ENCODE measurements at places on chromosomes 5 and 9.

DNA sequence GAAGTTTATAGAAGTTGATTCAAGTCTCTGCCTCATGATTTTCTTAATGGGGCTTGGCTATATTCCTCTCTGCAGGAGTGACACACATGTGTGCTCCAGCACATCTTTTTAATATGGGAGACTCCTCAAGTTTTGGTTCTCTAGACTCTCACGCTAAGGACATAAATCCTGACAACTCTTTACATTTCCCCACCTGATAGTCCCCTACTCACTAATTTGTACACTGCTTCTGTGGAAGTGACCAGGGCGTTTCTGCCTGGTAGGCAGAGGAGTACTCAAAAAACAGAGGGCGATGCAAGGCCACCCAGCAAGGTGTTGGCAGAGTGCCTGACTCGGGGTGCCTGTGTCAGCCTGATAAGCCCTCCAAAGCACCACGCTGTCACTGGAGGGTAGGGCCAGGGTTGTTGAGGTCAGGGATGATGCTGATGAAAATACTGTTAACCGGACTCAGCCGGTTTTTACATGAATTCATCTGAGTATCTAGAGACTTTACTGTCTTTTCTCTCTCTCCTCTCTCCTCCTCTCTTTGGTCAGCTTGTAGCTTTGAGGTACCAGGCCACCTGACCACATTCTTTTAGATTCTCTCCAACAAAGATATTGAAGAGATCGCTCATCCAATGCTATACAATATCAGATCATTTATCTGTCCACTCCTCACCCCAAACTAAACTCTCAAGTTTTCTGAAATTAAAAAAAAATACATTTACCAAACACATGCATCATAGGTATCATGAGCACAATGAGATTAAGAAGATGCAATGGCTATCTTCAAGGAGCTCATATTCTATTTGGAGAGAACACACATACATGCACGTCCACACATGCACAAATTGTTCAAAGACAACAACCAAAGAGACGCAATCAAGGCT is 205.2 kb downstream of the PIK3R1 start:
- DNase-seq = no peak

DNA sequence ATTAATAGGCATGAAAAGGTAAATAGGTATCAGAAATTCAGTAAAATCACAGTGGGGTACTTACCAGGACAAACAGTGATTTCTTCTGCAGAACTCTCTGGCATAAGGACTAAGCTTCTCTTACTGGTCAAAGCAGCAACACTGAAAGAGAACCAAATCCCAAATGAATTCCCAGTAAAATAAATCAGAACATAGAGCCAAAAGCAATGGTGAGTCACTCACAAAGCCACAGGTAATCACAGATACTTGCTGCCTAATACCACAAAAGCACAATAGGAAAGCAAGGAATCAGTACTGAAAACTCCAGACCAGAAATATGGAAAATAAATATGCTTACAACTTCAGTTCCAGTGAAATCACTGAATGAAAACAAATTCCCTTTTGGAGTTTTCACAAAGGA is 50.7 kb downstream of the UIMC1 start:
- DNase-seq = no peak

- DNase-seq = no peak
Measured at GRCh38 chr9:132350861-132351315, 3.9 kb downstream of the SETX start.

- no peak for DNase-seq
Measured at GRCh38 chr9:95937131-95937530, 61.6 kb downstream of the ERCC6L2 start.

DNA sequence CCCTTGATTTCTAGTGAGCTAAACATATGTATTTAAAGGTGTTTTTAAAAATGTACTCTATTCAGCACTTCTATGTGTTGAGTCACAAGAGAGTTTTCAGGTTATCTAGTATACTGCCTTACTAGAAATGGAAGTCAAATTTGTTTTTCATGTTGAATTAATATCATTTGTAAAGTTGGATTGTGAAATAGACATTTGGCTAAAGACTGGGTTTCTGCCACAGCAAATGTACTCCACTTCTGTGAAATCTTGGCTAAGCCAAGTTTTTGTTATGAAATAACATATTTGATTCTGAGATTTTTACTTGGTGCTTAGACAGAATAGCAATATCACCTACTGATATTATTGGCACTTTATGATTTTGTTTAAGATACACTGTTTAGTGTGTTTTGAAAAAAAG is 106.0 kb downstream of the CWC27 start:
- DNase-seq = no peak

- DNase-seq = no peak
Measured at GRCh38 chr9:121478816-121479676, 20.6 kb downstream of the GGTA1 start.

GRCh38 chr9:10104774-10105173 is 508.0 kb downstream of the PTPRD start:
- no peak for DNase-seq

DNA sequence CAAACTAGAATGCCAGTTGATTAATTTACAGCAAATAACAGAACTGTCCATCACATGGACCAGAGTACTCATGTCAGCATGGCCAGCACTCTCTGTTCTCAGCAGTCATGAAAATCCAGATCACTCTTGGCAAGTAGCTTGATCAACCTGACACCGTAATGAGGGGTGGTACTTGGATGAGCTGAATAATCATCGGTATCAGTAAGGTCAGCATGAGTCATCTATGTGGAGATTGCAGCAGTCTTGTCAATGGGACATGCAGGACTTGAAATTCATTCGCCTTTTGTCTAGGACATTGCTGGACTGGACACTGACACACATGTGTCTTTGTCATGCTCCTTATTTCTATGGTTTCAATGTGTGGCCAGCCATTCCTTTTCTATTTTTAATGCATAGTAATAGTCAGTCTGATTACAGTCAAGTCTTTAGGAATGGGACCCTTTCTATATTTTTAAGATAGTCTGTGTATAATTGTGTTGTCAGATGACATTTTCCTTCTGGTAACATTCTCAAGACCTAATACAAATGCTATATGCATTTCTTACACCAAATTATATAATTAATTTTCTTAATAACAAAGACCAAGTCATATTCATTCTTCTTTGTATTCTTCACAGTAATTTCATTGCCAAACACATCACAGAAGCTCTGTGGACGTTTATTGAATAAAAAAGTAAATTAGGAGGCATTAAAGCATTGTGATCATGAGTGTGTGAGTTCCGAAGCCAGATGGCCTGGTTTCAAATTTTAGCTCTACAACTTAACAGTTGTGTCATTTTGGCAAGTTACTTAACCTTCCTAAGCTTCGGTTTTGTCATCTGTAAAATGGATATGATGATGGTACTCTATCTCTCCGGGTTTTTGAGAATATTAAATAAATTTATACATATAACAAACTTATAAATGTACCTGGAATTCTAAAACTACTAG is 57.4 kb downstream of the ADAMTSL1 start:
- DNase-seq = no peak

DNA sequence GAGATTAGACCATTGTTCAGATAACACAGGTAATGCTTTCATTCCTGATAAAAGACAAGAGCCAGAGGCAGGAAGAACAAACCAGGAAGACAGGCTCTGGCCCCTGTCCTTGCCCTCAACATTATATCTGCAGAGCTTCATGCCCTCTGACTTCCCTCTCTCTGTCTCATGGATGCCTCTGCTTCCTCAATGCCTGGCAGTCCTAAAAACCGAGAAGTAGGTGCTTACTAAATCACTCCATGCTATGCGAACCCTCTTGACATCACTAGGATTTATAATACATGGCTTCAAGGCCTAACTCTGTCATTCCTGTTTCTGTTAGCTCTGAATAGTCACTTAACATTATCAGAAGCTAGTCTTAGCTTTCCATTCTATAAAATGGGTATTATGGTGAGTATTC is 117.8 kb downstream of the TLR4 start:
- DNase-seq = no peak

- no peak for DNase-seq
Measured at GRCh38 chr5:177545487-177546257, 8.7 kb downstream of the FAM193B start.

DNA sequence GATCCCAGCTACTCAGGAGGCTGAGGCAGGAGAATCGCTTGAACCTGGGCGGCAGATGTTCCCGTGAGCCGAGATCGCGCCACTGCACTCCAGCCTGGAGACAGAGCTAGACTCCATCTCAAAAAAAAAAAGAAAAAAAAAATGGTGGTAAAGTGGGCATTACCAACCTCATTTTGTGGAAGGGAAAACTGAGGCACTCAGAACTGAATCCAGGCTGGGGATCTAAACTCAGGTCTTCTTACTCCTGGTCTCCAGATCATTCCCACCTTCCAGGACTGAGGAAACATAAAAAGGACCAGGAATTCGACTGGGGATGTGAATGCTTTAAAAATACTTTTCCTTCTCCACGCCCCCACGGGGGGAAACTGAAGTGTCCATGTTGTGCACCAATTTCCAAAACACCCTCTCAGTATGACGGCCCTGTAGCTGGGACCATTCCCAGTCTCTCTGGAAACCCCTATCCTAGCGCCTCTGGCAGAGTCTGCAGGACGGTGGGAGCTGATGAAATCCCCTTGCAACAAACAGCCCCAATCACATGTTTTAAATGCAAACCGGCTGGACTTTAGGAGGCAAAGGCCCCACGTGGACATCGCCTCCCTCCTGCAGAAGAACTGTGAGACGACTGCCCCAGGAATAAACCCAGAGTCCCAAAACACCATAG is 8.9 kb upstream of the AKNA start:
- DNase-seq = no peak

- no peak for DNase-seq
Measured at GRCh38 chr9:7164440-7165330, 406.9 kb downstream of the KDM4C start.

DNA sequence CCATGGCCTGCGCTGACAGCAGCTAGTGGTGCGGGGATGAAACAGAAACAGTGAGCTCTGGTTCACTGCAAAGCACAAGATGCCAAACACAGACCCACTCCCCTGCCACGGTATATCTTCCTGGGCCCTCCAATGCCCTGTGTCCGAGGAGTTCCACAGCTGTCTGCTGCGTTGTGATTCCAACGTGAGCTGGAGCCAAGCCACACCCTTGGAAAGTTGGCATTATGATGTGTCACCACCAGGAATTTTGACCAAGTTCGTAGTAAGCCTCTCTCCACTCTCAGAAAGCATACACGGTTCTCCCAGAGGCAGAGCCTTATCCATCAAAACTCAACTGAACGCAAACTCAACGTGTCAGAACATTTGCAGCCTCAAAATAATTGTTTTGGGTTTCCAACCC is 55.6 kb downstream of the MACROH2A1 start:
- DNase-seq = no peak

DNA sequence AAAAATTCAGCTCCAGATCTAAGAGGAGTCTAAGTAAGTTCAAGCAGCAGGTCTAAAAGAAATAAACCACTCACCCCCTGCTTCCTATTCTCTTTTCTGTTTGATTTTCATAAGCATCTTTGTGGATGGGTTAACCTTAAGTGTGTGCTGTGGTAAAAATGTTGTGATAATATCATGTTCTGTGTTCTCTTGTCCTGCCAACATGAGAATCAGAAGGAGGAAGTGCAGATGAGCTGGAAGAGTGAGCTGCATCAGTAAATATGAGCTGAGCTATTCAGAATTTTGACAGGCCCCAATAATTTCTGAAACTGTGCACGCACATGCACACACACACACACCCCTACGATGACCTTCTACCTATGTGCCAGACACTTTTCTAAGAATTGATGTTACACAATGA is 186.5 kb upstream of the ANKRD55 start:
- DNase-seq = no peak

DNA sequence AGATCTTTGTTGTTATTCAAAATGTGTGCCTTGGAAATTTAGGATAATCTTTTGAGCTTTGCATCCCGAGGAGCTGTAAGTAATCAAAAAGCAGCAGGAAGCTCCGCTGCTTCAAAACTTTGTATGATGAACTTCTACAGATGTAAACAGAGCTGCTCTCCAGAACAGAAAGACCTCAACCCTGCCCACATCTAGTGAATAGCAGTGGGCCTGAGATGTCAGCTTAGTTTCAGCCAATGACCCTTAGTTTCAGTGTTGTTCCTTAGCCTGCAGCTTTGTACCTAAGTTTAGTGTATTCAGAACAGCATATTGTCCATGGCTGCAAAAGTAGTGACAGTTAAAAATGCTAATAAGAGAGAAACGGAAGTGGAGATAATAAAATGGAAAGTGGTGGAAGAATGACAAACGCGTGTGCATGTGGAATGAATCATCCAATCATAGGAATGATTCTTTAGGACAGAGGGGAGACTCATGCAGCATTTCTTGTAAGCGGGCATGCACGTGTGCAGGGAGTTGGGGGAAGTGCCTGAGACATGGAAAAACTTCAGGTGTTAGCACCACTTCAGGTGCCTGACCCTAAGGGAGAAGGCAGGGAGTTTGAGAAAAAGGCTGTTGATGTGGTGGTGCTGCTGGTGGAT is 24.9 kb downstream of the SNX24 start:
- DNase-seq = no peak

DNA sequence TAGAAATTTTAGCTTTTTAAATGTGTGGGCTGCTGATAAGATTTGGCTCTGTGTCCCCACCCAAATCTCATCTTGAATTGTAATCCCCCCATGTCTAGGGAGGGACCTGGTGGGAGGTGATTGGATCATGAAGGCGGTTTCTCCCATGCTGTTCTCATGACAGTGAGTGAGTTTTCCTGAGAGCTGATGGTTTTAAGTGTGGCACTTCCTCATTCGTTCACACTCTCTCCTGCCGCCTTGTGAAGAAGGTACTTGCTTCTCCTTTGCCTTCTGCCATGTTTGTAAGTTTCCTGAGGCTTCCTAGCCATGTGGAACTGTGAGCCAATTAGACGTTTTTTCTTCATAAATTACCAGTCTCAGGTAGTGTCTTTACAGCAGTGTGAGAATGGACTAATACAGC is 127.8 kb upstream of the MVB12B start:
- no peak for DNase-seq

DNA sequence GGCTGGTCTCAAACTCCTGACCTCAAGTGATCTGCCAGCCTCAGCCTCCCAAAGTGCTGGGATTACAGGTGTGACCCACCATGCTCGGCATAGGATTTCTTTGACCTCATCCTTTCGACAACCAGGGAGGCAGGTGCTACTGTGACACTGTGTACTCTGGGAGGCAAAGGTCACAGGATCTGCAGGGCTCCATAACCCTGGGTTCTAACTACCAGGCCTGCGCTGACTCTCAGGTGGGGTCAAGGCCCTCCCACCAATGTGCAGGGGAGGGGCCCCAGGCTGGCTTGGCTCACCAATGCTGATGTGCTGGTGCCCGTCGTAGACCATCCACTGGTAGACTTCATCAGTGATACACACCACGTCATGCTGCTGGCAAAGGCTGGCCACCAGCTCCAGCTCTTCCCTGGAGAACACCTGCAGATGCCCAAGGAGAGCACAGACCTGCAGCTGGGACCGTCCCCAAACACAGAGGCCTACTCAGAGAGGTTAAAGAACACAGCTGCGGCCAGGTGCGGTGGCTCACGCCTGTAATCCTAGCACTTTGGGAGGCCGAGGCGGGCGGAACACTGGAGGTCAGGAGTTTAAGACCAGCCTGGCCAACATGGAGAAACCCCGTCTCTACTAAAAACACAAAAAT is 7.0 kb upstream of the SPOUT1 start:
- DNase-seq = no peak

DNA sequence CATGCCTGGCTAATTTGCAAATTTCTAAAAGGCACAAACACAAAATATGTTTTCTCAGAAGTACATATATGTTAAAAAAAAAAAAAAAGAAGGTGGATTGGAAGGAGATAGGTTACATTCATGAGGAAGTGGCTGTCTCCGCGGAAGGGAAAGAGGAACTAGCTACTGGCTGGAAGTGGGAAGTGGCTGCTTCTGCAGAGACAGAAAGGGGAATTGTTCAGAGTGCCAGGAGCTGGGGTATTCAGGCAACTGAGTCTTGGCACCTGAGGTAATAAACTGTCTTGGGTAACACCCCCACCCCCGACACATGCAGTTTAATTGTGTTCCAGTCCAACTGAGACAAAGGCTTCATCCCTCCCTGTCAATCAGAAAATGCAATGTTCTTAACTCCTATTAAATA is 45.6 kb downstream of the S1PR3 start:
- no peak for DNase-seq

Data from NCI-H2227 treated with DMSO at 0.1 percent for 48 hours (cell line).